Stimulated activated CD8-positive, alpha-beta memory T cell treated with anti-CD3 and anti-CD28 coated beads, Interleukin-15, amount 100 ng/mL, for 1 hour (primary cell): ENCODE measurements at places on chromosomes 16 and 17.

- no peak for DNase-seq
Measured at GRCh38 chr17:64402469-64402868, 11.8 kb upstream of the PECAM1 start.

DNA sequence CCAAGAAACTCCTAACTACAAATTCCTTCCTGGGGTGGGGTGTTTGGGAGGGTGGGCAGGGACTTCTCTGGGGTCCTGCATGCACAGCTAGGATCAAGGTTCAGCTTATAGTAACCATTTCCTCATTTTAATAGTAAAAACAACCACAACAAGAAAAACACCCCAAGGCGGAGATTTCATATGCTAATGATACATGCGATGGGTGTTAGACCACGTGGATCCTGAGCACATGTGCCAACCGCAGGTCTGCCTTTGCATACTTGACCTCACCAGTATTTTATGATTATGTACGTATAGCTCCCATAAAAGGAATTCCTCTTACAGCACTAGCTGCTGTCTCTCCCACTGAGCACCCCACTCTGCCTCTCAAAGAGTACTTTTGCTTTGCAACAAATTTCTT lies 1.9 kb downstream of the KRTAP4-11 start:
- no peak for DNase-seq

- peak; percentile 89 for DNase-seq
Measured at GRCh38 chr16:11232852-11233726, 22.9 kb downstream of the SOCS1 start.

DNA sequence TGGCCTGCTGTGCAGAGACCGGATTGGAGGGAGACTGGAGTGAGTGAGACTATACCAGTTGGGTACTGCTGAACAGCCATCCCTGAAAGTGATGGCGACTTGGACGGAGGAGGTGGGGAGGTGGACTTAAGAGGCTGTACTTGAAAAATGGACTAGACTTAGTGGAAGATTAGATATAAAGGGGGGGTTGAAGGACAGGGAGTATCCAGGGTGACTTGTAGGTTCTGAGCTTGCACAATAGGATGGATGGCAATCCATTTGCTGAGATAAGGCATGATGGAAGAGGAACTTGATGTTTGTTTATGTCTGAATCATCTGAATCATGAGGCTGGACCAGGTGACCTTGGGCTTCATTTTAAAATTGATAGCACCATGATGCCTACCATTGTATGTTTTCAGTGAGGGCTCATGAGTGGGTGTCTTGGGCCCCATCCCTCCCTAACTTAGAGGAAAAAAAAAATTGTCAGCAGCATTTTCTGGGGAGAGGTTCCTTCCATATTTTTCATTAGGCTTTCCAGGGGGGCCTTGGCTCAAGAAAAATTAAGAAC lies 41.2 kb downstream of the PRKCA start:
- DNase-seq, result no peak

GRCh38 chr17:72458301-72458700 lies 337.5 kb downstream of the SOX9 start:
- no peak for DNase-seq

DNA sequence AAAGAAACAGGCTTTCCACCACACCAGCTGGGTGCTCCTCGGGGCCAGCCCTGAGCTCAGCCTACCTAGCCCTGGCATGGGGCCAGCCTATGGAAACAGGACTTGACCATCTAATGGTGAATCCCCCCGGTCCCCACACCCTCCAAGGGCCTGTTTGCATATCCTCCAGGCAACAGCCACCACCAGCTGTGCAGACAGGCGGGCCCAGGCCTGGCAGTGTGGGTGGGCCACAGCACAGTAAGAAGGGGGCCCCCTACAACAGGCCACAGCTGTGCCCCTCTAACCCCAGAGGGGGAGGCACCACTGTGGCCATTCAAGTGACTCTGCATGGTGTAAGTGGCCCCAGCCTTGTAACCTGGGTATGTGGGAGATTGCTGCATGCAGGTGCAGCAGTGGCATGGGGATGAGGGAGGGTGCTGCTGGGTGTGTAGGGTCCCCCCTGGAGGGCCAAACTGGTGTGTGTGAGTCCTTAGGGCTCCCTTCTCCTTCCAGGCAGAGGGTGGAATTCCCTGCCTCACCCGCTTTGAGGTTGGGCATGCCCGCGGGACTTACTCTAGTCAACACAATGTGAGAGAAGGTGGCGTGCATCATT lies 148.2 kb downstream of the C16orf78 start:
- no peak for DNase-seq

DNA sequence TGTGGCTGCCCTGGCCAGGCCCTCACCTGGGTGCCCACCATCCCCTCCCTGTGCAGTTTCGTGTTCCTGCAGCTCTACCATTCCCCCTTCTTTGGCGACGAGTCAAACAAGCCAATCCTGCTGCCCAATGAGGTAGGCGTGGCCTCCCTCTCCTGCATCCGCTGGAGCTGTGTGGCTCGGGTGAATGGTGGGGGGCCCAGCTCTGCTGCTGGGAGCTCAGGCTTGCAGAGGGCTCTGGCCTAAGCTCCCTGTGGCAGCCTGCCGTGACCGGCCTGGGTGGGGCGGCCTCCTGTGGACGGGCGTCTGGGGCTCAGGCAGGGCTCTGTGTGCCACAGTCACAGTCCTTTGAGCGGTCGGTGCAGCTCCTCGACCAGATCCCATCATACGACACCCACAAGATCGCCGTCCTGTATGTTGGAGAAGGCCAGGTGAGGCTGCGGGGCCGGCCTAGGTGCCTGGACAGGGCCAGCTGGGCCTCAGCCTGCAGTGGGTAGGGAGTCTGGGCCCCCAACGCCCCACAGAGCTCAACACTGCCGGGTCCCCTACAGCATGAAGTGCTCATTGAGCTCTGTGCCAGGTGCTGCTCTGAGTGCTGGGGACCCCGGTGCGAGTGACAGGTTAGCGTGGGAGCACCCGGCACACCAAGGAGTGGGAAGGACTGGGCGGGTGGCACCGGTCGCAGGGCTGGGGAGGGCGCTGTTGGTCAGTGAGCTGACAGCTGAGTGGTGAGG lies 37.3 kb downstream of the TSC2 start:
- no peak for DNase-seq

DNA sequence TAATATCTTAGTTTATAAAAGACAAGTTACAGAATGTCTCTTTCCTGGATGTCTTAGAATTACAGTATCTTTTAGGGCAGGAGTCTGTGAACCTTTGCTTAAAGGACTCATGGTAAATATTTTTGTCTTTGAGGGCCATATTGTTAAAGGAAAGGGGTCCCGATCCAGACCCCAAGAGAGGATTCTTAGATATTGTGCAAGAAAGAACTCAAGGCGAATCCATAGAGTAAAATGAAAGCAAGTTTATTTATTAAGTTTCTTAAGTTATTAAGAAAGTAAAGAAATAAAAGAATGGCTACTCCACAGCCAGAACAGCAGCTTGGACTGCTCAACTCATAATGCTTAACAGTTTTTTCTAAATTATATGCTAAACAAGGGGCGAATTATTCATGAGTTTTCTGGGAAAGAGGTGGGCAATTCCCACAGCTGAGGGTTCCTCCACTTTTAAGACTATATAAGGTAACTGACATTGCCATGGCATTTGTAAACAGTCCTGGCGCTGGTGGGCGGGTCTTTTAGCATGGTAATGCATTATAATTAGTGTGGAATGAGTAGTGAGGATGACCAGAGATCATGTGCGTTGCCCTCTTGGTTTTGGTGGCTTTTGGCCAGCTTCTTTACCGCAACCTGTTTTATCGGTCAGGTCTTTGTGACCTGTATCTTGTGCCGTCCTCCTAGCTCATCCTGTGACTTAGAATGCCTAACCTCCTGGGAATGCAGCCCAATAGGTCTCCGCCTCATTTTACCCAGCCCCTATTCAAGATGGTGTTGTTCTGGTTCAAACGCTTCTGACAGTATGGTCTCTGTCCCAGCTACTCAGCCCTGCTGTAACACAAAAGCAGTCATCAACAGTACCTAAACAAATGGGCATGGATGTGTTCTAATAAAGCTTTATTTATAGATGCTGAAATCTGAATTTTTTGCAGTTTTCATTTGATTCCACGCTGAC lies 53.2 kb downstream of the BMERB1 start:
- no peak for DNase-seq

GRCh38 chr17:67216578-67217320 lies 28.2 kb downstream of the HELZ start:
- DNase-seq, result no peak

DNA sequence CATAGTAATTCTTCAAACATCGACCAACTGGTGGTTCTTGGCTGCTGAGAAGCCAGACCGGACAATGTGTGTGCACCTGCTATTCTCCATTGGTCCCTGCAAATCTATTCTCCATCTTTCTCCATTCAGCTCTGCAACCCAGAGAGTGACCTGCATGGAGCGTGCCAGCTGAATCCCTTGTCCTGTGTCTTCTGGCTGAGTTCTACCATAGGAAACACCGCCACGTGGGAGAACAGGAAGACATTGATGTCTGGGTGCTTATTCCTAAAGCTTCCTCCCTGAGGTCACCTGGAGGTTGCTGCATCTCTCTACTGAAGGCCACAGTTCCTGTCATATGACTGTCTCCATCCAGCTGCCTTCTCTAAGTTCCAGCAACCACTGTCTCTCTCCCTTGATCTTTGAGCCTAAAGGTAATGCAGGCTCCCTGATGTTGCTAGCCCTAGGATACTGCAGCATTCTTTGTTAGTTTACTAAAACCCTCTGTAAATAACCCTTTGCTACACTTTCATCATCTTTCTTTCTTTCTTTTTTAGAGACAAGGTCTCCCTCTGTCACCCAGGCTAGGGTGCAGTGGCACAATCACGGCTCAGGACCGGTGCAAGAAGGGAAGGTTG lies 10.6 kb upstream of the SMG1 start:
- no peak for DNase-seq

- no peak for DNase-seq
Measured at GRCh38 chr17:18859256-18859655, 1.3 kb downstream of the PRPSAP2 start.

- no peak for DNase-seq
Measured at GRCh38 chr17:58005031-58005727, 1.9 kb downstream of the SRSF1 start.

DNA sequence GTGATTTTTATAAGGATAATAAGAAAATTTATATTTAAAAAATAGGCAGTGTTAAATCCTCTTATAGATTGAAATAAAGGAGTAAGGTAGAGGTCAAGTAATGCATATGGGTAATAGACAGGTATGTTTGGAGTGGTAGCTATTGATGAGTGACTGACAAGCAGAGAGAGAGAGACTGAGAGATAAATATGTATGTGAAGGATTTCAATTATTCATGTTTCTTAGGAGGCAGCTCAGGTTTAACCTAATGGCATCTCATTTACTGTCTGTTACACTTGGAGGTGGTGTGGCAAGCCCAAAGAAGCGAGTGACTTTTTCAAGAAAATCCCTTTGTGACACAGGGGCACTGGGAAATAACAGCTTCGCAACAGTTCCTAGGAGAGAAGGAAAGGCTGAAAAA lies 120.2 kb downstream of the KIF2B start:
- no peak for DNase-seq

DNA sequence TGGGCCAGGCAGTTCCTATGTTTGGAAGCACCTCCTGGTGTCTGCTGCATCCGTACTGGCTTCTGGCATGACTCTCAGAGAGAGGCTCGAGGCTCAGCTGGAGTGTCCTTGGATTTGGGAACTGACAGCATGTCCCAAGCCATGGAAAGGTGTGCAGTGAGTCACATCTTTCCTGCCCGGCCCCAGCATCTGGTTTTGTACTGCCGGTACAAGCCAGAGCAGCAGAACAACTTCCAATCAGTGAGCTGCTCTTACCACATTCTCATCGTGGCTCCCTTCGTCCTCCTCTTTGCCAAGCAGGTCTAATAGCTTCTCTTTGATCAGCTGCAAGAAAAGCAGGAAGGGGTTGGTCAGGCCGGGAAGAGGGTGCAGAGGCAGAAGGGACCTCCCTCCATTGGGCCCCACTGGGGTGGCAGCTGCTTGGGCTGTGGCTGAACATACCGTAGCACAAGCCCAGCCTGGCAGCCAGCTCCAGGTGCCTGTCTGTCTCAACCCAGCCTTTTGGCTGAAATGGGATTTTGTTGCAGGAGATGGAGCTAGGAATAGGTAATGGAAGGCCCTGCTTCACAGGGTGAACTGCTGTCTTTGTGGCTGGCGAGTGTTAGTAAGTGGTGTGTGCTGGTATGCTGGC lies 24.2 kb downstream of the SPACA3 start:
- DNase-seq, result no peak

- DNase-seq, result no peak
Measured at GRCh38 chr17:40471846-40472732, 28.8 kb downstream of the IGFBP4 start.

- DNase-seq, result no peak
Measured at GRCh38 chr17:37708008-37708615, 36.7 kb downstream of the HNF1B start.

- no peak for DNase-seq
Measured at GRCh38 chr17:44766409-44767038, 7.7 kb downstream of the ADAM11 start.

DNA sequence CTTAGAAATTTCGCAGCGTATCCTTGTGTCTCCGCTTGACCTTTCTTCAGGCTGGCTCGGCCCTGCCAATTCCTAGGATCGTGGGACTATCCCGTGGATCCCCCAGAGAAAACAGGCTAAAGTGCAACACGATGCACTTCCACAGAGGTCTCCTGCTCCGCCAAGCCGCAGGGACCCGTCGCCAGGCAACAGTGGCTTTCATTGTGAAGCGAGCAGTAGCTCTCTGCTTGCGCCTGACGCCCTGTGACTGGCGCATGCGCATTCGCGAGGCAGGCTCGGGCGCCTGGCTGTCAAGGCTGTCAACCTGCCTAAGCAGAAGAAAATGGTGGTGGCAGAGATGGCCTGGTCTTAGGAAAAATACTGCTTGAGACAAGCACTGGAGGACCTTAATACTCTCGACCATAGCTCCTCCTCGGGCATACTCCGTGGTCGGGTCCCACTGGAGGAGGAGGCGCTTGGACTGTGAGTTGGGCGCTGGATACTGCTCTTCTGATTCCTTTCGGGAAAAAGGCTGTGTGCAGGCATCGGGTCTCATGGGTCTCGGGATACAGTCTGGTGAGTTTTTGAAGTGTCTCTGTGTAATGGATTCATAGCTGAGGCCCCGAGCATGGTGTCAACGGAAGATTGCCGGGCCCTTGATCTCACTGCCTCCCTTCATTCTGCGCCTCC lies 2336.1 kb downstream of the TP53TG3F start:
- no peak for DNase-seq

GRCh38 chr17:50797135-50797810 lies 30.0 kb upstream of the ANKRD40CL start:
- no peak for DNase-seq

- DNase-seq, result no peak
Measured at GRCh38 chr16:77408607-77409006, 26.2 kb downstream of the ADAMTS18 start.

DNA sequence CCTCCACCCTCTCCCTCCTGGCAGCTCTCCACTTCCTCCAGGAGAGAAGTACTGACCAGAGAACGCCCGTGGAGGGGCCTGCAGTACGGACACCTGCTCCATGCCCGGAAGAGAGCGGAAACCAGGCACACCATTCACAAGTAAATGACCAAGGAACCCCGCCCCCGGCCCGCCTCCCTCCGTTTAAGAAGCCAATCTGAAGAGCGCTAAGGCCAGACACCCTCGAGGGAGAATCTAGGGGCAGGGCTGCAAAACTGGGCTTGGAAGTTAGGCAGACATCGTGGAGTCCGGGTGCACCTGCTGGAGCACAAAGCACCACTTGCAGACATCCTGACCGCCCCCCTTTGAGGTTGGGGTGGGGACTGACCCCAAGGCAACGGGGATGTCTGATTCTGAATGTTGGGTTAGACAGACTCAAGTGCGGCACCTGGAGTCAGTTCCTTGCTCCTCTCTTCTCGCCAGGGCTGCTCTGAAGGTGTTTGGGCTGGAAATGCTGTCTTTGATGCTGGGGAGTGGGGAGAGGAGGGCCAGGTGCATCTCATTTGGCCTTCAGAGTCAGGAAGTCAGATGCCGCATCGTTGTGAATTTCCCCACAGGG lies 964 bp upstream of the FAAP100 start:
- peak; percentile 47 for DNase-seq
